Stimulated activated CD8-positive, alpha-beta memory T cell treated with anti-CD3 and anti-CD28 coated beads, Interleukin-2, amount 100 ng/mL, for 1 hour (primary cell): ENCODE measurements at places on chromosomes 13 and 19.

DNA sequence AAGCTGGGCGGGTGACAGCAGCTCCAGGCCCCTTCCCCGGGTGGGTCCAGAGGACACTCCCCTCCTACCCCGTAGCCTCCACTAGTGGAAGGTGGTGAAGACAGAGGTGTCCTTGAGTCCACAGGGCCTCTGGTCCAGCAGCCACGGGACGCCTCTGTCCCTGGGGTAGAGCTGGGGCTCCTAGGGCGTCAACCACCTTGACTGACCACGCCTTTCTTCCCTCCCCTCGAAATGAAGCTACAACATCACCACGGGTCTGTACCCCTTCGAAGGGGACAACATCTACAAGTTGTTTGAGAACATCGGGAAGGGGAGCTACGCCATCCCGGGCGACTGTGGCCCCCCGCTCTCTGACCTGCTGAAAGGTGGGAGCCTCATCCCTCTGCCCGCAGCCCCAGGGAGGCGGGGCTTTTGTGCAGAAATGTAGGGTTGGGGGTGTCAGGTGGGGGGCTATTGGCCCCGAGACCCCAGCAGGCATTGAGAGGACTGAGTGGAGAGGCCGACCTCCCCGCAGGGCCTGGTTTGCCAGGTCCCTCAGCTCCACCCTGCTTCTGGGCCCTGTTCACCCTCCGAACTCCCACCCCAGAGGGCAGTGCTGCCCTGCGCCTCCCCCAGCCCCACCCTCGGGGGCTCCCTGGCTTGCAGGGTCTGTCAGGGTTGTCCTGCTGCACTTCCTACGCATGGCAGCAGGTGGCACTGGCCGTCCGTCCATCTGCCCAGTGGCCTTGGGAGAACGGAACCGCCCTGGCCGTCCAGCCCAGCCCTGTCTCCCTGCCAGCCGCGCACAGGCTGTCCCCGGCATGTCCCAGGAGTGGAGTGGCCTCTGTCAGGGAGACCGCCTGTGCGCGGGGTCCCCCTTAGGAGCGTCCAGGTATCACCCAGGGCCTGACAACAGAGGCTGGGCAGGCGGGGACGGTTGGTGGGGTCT is 15.7 kb downstream of the STK11 start:
- DNase-seq, result no peak

DNA sequence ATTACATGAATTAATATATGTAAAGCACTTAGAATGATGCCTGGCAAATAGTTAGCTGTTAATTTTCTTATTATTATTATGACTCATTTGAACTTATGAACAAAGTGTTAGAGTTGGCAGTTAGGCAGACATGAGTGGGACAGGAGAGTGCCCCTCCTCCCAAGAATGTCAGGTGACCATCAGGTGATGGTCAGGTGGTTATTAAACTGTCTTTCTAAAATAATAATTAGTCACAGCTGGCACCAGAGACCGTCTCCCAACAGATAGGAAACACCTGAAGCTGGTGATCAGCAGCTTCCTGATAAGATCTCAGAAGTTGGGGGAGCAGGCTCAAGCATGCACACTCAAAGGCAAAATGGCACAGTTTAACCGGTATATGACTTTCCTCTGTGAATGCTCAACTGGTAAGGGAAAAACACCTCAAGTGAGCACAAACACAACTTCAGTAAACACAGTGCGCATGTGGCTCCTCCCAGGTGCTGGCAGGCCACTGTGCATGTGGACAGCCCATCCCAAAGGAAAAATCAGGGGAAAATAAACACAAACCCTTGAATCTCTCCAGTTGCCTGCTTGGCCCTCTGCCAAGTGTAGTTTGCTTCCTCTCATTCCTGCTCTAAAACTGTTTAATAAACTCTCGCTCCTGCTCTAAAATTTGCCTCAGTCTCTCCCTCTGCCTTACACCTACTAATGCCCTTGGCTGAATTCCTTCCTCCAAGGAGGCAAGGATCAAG is 54.0 kb downstream of the FLT1 start:
- DNase-seq, result no peak

- DNase-seq, result no peak
Observed at GRCh38 chr13:49368688-49369087, 75.2 kb downstream of the CAB39L start.

DNA sequence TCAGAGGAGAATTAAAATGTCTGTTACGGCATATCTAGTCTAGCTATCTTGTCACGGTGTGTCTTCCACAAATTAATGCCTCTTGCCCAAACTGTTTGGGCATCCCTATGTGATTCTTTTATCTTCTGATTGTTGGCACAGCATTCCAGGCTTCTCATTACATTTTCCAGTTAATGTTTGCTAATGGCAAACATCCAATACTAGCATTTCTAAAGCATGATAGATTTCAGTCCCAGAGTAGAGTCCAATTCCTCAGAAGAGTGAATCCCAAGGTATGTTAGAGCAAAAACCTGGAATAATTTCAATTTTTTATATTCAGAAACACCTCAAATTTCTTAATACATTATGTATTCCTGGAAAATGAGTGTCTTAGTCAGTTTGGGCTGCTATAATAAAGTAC is 684.5 kb upstream of the SLITRK1 start:
- DNase-seq, result no peak

- DNase-seq, result no peak
Observed at GRCh38 chr13:110835721-110836604, 78.9 kb downstream of the ANKRD10 start.

- no peak for DNase-seq
Observed at GRCh38 chr19:32988724-32989123, 16.7 kb downstream of the FAAP24 start.
